ENCODE measurements at places on chromosomes 3 and 15.
A peak's percentile ranks its signal among the peaks of the same experiment; 100 is the strongest.

- no peak for DNase-seq
Observed at GRCh38 chr15:55007561-55007960, 189.2 kb downstream of the RSL24D1 start.

GRCh38 chr3:159448902-159449301, 539.7 kb upstream of the IL12A start:
- no peak for DNase-seq

DNA sequence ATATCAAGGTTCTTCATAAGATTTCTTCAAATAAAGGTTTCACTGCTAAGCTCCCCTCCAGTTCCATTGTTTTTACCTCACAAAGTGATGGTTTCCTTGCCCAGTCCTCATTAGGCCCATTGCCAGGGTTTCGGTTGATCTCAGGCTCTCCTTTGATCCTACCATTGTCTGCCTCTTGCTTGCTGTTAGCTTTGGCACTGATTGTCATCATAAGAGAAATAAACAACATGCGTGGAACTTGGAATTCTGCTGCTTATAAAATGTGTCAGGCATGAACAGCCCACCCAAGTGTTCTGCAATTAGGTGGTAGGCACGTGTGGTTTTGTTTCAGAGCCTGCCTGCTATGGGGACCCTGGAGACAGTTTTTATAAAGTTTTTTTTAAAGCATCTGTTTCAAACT, 107.6 kb upstream of the BFSP2 start:
- DNase-seq: no peak

GRCh38 chr3:69240651-69241568, 118.5 kb upstream of the LMOD3 start:
- DNase-seq: no peak

- no peak for DNase-seq
Observed at GRCh38 chr15:35443376-35443775, 102.6 kb downstream of the DPH6 start.

DNA sequence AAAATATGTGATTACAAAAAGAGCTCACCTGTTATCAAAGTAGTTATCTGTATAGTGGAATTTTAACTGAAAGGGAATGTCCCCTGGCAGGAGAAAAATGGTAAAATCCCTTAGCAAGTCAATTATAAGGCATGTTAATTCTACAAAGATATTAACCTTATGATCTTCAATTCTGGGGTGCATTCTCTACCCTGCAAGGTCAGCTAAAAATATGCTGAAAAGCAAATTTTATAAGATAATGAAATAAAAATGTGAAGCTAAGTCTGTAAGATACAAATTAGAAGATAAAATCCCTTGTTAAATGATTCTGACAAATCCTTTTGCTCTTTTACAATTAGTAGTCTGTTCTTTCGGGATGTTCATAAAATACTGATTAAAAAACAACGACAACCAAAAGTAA, 109.8 kb downstream of the BBX start:
- DNase-seq: no peak

- no peak for DNase-seq
Observed at GRCh38 chr3:158977497-158977896, 175.6 kb downstream of the MFSD1 start.

- DNase-seq: no peak
Observed at GRCh38 chr3:87792534-87793336, 266.1 kb downstream of the CGGBP1 start.

DNA sequence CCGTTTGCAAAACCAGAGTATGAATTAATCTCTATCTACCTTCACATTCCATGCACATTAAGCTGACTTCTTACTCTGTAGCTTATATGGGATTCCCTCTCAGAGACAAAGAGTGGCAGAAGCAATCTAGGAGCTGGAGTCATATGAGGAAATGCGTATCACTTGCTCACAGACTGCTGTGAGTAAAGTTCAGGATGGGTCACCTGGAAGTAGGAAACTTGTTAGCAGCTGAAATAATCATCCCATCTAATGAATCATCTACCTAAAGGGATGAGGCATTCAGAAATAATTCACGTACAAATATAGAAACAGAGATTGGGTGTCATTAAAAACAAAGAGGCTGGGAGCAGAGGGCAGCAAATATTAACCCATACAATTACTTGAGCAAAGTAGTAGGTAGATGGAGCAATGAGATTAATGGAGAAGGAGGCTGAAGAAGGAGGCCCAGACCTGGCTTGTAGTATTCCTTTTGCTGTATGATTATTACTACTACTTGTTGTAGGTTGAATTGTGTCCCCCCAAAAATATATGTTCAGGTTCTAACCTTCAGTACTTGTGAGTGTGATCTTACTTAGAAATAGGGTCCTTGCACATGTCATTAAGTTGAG, 866.3 kb downstream of the ROBO2 start:
- DNase-seq: no peak

- DNase-seq: no peak
Observed at GRCh38 chr3:142844339-142844977, 44.4 kb downstream of the PCOLCE2 start.

DNA sequence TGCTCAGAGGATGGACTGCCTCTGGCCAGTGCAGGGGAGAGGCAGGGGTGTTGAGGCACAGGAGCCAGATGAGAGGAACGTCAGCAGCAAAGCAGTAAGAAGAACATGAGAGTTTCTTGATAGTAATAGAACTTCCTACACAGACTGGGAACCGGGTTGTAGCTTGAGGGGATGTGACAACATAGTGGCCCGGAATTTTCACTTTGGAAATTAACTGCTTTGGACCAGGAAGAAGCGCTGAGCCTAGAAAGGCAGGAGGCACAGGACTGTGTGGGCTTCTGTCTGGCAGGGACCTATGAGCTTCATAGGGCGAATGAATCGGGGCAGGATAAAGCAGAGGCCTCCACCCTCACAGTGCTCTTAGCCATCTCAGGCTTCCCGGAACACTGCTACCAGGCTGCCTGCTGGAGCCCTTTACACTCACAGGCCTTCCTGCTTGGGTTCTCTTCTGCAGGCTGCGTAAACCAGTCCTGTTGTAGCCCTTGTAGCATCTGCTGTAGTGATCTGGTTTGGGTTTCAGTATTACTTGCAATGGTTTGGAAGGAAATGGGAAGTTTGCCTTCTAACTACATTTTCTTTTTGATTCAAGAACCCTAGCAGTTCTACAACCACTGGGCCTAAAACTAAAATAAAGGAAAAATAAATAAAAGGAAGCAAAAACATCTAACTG, 3.3 kb upstream of the ADPGK start:
- no peak for DNase-seq

- peak; percentile 39 for DNase-seq
Observed at GRCh38 chr15:42704492-42704926, 32.4 kb downstream of the CDAN1 start.

GRCh38 chr3:57757642-57758297, 1.7 kb downstream of the SLMAP start:
- DNase-seq: no peak

GRCh38 chr3:61066800-61067199, 184.5 kb downstream of the FHIT start:
- DNase-seq: no peak

DNA sequence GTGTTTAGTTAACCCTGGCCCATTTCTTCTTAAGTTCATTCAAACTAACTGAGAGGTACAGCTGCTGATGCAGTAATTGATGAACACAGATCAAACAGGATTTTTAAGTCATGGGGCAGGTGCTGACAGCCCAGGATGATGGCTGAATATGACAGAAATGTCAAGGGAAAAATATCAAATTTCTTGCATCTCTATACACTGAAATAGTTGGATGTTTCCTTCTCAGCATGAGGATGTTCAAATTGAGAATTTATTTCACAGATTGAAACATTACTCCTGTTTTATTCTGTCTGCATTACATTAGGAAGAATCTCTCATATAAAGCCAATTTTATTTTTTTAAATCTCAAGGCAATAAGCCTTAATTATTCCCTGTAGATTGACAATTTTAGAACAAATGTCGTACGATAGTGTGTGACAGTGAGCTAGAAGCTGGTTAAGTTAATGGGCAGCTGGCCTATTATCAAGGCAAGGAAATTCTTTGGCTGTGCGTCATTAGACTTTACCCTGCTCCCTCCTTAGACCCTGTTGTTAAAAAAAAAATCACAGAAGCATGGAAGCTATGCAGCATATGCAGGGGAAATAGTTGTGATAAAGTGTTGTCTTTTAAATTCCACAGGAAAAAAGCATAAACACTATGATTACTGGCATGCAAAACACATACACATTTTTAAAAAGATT, 183.8 kb upstream of the KCNMB2 start:
- no peak for DNase-seq

DNA sequence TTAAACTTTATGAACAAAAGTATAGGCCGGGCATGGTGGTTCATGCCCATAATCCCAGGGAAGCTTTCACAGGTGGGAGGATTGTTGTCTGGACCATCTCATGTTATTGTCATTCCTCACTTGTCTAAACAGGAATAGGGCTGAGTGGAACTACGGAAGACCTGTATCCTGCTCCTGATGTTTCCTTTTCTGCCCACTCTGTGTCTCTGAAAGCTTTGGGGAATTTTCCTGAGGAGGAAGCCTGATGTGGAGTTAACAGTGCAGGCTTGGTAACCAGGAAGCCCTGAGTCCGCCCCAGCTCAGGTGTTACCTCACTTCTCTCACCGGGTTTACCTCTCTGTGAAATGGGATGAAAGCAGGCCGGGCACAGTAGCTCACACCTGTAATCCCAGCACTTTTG, 2.0 kb upstream of the SS18L2 start:
- no peak for DNase-seq

GRCh38 chr15:45268135-45268534, 16.1 kb downstream of the SLC28A2 start:
- DNase-seq: no peak

GRCh38 chr3:139561959-139562676, 22.6 kb upstream of the RBP1 start:
- no peak for DNase-seq

GRCh38 chr15:60614862-60615771, 136.2 kb upstream of the ICE2 start:
- DNase-seq: no peak

- DNase-seq: no peak
Observed at GRCh38 chr3:72582211-72582878, 265.9 kb downstream of the SHQ1 start.

GRCh38 chr3:16896820-16897219, 12.1 kb downstream of the PLCL2 start:
- no peak for DNase-seq

GRCh38 chr3:179513862-179514261, 48.9 kb upstream of the ACTL6A start:
- DNase-seq: no peak

GRCh38 chr3:21877214-21877754, 126.3 kb upstream of the ZNF385D start:
- no peak for DNase-seq

- DNase-seq: no peak
Observed at GRCh38 chr3:58021072-58021959, 13.1 kb downstream of the FLNB start.

DNA sequence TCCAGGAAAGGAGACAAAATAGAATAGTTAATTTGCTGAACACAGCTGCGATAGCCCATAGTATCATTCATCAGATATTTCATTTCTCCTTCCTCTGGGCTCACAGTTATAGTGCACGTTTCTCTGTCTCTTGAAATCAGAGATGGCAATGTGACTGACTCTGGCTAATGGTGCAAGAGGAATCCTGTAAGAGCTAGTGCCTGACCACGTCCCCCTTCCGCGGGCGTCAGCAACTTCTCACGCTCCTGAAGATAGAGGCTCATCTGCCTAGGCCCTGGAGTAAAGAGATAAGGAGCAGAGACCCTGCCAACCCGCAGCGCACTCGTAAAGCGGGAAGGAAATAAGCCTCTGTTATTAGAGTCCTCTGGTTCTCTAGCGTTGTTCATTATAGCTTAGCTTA, 391.8 kb downstream of the VPS13C start:
- DNase-seq: no peak

DNA sequence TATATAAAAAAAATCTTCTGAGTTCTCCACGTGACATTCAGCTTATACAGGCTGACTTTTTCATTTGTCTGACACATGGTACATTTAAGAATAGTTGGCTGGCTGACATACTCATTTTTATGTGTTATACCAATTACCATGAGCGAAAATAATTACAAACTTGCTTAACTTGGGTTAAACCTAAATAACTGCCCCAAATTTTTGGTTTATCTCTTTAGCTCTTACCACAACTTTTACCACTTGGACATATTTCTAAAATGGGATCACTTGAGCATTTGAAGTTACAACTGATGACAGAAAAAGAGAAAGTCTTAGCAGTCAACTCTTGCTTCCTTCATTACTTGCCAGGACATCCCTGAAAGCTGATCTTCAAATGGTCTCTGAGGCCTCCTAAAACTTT, 618.1 kb downstream of the RBMS3 start:
- DNase-seq: no peak

DNA sequence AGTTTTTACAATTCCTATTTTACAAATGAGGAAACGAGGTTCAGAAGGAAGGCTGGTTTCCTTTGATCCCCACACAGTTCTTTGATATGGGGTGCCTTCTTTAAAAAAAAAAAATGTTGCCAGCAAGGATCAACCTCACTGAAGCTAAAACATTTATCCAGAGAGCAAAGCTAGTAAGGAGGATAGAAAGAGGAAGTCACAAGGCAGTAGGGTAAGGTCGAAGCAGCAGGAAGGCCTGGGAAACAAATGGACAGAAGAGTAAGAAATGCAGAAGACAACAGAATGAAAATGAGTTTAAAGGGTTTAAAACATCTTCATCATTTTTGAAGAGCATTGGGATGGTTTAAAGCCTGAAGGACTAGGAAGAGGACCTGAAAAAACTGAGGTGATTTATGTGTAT, 30.6 kb upstream of the CP start:
- no peak for DNase-seq

GRCh38 chr3:177929310-177929709, 606.9 kb upstream of the KCNMB2 start:
- DNase-seq: no peak
